T47D (cell line): ENCODE measurements at places on chromosomes 7 and 10.

- DNase-seq: no peak
Measured at GRCh38 chr7:17994079-17994850, 33.4 kb downstream of the PRPS1L1 start.

DNA sequence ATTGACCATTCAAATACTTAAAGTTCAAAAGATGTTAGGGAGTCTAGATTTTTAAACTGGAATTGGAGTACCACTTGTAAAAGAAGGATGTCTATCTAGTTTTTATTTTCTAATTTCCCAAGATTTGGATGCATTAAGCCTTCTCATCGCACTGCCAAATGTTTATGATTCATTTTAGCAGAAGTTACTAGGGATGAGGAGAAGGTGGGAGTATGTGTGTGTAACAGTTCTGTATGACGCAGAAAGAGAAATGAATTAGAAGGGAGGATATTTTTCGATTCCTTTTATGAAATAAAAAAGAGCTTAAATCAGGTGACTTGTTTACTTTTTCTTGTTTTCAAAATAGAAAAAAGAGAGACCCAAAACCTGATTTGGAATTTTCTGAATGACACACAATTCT is 6.8 kb upstream of the SLK start:
- no peak for DNase-seq

DNA sequence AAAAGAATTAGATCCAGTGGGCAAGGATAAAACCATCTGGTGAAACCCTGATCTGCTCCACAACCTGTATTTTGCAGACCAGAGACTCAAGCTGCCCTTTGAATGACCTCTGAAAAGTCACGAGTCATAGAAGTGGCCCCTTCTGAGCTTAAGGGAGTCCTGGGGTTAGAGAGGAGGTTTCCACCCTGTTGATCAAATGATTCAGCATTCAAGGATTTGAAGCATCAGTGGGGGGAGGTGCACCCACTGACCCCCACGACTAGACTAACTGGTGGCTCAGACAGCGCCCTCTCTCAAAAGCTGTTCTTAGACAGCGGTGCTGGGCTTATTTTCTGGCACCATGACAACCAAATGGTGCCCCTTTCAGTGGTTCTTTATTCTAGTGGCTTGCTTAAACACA is 44.3 kb downstream of the PLCE1 start:
- DNase-seq: no peak

GRCh38 chr10:102770792-102771191 is 27.0 kb downstream of the WBP1L start:
- no peak for DNase-seq

DNA sequence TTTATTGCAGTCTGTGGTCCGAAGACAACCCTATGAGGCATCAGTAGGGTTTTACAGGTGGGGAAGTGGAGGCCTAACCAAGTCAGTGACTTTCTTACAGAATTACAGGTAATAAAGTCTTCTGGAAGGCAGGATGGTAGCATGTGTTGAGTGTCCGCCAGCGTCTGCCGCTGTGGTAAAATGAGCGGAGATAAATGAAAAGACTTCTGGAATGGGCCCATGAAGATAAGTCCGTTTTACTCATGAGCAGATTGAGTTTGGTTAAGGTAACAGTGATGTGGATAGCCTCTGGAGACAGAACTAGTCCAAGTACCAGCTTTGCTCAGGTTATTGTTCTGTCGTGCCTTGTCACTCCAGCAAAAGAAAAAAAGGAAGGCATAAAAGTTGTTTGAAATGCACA is 966 bp downstream of the FBH1 start:
- no peak for DNase-seq

DNA sequence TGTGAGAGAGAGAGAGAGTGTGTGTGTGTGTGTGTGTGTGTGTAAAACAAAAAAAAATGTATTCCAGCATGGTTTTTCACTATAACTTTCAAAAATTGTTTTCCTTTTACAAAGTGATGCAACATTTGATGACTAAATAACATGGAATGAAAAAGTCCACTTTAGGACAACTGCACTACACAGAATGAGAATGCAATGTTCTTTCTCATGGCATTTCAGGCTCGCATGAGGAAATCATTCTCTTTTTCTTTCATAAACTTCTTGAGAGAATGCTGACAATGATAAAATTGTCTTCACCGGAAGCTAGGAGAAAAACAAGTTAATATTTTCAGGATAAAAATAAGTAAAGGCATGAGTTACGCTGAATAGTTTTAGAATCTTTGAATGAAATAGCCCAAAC is 53.7 kb downstream of the SLC16A12 start:
- no peak for DNase-seq

DNA sequence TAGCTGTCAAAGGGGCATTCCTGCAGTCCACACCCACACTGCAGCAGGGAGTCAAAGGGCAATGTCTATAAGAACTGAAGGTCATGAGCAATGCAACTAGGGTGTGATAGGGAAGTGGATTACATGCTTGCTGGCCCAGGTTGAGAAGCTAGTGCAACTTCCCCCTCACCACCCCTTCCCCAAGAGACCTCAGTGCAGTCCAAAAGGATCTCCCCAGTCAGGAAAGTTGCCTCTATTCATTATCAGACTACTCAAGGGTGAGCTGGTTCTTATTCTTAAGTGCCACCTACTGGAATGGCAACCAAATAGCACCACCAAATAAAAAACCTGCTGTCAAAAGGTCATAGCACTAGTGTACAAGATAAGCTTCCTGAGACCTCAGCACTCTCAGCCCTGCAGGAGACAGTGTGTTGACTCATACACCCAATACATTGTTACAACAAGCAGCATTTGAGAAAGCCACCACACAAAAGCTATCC is 28.2 kb downstream of the MTERF1 start:
- DNase-seq: peak; percentile 9

DNA sequence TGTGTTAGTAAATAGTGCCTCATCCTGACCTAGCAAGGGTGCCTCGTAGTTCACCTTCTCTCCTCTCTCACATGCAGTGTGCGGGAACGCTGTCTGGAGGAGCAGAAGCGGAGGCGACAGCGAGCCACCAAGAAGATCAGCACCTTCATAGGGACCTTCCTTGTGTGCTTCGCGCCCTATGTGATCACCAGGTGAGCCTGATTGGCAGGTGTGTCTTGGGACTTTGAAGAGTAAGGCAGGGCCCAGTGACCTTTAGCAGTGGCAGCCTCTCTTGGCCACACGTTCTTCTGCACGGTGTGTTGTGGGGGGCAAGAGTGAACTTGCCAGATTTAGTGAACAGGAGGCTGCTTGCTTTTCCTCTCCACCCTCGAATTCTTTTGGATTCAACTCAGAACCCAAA is 8.6 kb downstream of the GPR26 start:
- DNase-seq: no peak

GRCh38 chr7:37489703-37490102 is 41.0 kb upstream of the ELMO1 start:
- no peak for DNase-seq

DNA sequence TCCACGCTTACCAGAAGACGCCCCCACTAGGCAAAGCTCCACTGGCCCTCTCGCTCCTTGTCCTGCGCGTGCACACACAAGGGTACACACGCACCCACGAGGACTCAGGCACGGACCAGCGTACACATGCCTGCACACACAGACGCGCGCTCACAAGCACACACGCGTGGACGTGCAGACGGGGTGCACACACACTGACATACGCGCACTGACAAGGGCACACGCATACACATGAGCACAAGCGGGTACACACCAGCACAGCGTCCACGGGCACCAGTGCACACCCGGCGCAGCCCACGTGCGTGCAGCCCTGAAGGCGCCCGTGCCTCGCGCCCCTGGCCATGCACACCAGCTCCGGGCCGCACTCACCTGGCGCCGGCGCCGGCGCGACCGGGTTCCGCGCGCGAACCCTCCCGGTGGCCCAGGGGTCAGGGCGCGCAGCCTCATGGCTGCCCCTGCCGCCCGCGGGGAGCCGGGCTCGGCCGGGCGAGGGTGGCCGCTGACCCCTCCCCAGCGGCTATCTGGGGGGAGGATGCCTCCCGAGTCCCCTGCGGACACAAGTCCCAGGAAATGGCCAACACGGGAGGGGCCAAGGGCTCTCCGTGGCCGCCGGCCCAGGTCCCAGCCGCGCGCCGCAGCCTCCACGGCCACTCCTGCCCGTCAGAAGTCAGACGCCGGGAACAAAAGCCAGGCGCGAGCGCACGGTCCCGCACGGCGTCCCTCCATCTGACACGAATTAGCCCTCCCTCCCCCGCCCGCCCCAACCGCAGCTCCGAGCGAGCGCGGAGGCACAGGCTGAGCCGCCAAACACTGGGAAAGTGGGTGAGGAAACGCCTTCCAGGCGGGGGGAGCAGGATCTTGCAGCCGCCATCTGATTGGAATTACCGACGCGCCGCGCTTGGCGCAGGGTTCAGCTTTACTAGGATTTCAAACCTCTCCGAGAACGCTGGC is 45.0 kb downstream of the TNS3 start:
- peak; percentile 82 for DNase-seq

DNA sequence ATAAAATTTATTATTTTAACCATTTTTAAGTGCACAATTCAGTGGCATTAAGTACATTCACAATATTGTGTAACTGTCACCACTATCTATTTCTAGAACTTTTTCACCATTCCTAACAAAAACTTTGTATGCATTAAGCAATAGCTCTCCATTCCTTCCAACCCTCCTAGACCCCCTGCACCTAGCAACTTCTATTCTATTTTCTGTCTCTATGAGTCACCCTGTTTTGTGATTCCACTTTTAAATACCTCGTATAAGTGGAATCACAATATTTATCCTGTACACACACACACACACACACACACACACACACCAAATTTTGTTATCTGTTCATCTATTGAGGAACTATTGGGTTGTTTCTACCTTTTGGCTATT is 89.2 kb downstream of the ARID5B start:
- no peak for DNase-seq

DNA sequence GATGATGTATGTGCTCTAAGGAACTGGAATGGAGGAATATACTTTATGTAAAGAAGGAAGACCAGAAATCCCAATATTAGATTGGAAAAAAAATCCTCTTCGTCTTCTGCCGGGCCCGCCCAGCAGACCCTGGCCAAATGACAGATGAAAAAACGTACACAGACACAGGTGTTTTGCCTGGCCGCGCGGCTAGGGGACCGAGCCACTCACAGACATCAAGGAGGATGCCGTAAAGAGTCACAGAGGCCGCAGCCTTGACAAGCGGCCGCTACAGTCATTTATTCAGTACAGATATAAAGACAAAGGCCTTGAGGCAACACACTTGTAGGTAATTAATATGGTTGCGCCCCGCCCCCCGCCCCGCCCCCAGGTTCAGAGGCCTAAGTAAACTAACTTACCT is 594.1 kb downstream of the GRM8 start:
- DNase-seq: no peak

GRCh38 chr10:78761311-78761781 is 307.4 kb upstream of the ZMIZ1 start:
- no peak for DNase-seq

GRCh38 chr7:135731-136645 is 56.4 kb upstream of the FAM20C start:
- no peak for DNase-seq

- peak; percentile 92 for DNase-seq
Measured at GRCh38 chr7:124765401-124766352, at the start of gene GPR37. GPR37 (minus strand) TSS chr7:124765792; CDS start chr7:124764976, 816 bp downstream.

GRCh38 chr7:152074673-152075072 is 49.2 kb downstream of the GALNT11 start:
- DNase-seq: no peak

GRCh38 chr10:77819210-77820112 is 107.1 kb downstream of the DLG5 start:
- DNase-seq: no peak

DNA sequence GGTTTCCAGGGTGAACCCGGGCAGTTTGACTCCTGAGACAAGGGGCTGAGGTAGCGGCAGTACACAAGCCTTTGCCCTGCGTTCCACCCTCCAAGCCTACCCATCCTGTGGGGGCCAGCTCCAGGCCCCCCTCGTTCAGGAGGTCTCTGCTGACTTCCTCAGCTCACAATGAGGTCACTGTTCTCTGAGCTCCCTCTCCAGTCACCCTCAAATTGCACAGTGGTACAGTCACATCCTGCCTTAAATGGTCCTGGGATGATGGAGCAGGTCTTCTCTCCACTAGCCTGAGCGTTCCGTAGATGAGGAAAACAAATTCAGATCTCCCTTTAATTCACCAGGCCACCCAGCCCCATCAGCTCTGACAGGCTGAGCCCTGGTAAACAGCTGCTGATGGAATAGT is 90.2 kb downstream of the SH3PXD2A start:
- DNase-seq: no peak

DNA sequence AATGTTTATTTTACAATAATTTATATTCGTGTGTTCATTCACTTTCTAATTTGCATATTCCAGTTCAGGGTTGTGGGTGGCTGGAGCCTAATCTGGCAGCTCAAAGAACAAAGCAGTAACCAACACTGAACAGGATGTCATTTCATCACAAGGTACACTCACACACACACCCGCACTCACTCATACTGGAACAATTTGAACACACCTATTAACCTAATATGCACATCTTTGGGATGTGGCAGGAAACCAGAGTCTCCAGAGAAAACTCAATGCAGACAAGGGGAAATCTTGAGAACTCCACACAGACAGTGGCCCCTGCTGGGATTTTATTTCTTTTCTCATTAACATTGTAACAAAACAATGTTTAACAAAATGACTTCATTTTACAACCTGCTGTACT is 97.4 kb downstream of the TWIST1 start:
- no peak for DNase-seq

GRCh38 chr10:64101606-64102263 is 580.5 kb downstream of the REEP3 start:
- peak; percentile 74 for DNase-seq
